ENCODE measurements at places on chromosomes 5 and 9.

DNA sequence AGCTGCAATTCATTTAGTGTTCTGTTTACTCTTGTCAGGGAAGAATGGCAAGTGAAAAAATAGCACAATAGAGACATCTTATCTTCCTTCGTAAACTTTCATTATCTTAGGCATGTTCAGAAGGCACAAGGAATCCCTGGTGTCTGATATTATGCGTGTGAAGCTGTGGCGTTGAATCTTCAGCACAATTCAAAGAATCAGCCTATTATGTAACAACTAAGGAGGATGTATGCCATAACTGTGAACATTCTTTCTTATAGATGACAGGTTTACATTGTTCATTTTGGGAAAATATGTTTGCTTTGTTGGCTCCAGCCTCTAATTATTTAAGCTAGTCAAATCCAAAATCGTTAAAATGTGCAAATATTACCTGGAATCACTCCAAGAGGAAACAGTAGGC is 446.1 kb downstream of the ANXA1 start:
- DNase-seq = no peak

GRCh38 chr5:133508331-133508730 is 104.0 kb downstream of the FSTL4 start:
- DNase-seq = no peak

- DNase-seq = no peak
These were observed 94.6 kb downstream of the ALDH1A1 start for GRCh38 chr9:72858089-72858912.

DNA sequence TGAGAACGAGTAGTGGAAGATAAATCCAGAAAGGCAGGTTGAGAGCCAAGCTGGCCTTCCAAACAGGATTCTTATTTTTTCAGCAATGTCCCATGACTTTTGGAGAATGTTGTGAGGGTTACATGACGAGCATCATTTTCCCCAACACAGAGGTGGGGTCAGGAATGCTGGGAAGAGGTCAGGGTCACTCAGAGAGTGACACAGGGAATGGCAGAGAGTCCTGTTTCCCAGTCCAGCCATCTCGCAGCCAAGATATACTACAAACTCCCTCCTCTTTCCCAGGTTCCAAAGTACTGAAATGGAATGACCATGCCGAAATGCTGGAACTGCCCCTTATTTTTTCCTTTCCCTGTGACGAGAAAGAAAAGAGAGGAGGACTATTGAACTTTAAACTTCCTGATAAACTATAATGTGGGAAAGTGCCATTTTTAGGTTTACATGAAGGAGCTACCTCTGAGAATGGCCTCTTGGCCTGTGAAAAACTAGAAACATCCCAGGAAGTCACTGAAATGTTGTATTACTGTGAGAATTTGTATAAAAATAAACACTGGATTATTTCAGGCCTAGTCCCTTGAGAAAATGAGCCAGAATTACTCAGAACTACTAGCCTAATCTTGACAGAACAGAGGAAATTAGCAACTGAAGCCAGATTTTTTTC is 420.4 kb downstream of the CETN3 start:
- no peak for DNase-seq

DNA sequence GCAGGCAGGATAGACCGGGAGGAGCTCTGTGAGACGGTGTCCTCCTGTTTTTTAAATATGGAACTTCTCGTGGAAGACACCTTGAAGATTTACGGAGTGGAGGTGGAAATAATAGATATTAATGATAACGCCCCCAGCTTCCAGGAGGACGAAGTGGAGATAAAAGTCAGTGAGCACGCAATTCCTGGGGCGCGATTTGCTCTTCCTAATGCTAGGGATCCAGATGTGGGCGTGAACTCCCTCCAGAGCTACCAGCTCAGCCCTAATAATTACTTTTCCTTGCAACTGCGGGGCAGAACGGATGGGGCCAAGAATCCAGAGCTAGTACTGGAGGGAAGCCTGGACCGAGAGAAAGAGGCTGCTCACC is 621 bp downstream of the PCDHGA11 start:
- no peak for DNase-seq

GRCh38 chr5:145396888-145397287 is 438.3 kb downstream of the PRELID2 start:
- DNase-seq = no peak

DNA sequence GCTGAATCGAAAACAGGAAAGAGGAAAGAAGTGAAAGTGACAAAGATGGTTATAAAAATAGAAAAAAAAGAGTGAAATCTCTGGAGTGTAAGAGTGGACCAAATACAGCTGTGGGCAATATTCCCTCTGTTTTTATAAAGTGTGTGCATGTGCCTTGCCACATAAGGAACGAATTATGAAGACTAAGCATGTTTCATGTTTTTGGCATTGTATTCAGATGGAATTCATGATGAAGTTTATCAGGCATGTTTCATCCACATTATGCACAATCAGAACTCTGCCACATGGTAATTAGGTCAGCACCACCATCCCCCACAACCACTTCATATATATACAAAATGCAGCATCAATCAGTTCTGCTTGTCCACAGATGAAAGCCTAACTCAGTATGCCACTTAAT is 348.0 kb downstream of the ZNF608 start:
- no peak for DNase-seq

GRCh38 chr5:10519729-10520128 is 44.1 kb upstream of the ANKRD33B start:
- no peak for DNase-seq

DNA sequence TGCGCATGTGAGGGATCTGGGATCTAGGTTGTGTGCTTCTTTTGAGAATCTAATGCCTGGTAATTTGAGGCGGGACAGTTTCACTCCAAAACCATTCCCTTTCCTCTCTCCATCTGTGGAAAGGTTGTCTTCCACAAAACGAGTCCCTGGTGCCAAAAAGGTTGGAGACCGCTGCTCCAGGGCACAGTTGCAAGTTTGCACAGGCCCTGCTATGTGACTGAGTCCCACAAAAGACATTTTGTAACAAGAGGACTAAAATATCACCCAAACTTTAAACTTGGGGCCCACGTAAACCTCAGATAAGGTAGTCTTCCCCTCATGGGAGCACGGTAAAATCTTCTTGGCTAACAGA is 5.8 kb upstream of the ZNF367 start:
- DNase-seq = no peak

GRCh38 chr5:78899922-78900362 is 85.2 kb downstream of the ARSB start:
- no peak for DNase-seq

DNA sequence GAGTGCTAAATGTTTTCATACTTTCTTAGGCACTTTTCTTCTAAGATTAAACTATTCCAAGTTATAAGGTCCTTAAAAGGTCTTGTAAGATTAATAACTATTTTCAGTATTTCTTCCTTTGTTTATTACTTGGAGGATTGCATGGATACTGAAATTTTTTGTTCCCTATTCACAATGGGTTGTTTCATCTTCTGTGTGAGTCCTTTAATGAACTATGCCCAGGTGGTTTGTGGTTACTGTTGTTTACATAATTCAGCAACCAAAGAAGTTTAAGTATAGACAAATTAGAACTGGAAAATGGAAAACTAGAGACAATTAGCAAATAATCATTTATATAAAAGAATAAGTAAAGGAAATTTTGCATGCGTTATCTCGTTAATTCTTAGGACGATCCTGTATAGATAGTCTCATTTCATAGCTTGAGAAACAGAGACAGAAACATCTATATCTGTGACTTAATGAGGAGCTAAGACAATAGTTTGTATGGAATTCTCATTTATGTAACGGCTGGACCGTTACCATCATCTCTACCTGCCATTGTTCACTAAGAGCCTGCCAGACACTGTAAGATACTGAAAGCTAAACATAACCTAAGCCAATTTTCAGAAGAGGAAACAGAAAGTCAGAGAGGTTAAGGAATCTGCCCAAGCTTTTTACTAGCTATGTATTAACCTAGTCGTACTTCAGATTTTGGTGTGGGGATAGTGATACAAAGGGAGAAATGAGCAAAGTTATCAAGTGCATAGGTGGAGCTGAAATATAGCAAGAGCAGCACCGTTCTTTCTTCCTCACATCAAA is 148.2 kb downstream of the PAM start:
- DNase-seq = no peak

GRCh38 chr9:107251756-107252322 is 31.2 kb upstream of the RAD23B start:
- DNase-seq = no peak

DNA sequence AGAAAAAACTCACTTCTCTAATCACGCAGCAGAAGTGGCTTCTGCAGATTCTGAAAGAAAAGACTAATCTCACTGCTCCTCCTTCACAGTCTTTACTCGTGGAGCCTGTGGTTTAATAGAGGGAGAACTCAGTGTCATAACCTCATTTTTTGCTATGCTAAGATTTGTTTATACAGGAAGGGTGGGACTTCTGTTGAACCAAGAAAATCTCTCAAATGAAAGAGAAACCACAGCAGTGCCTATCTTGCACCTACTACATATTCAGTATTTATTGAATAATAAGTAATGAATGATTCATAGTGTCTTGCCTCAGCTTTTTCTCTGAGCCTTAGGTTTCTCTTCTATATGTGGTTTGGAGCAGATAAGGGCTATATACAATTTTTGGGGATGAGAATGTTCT is 136.1 kb upstream of the DMAC1 start:
- DNase-seq = no peak

- DNase-seq = no peak
These were observed 322.3 kb downstream of the ASTN2 start for GRCh38 chr9:117092582-117092981.

DNA sequence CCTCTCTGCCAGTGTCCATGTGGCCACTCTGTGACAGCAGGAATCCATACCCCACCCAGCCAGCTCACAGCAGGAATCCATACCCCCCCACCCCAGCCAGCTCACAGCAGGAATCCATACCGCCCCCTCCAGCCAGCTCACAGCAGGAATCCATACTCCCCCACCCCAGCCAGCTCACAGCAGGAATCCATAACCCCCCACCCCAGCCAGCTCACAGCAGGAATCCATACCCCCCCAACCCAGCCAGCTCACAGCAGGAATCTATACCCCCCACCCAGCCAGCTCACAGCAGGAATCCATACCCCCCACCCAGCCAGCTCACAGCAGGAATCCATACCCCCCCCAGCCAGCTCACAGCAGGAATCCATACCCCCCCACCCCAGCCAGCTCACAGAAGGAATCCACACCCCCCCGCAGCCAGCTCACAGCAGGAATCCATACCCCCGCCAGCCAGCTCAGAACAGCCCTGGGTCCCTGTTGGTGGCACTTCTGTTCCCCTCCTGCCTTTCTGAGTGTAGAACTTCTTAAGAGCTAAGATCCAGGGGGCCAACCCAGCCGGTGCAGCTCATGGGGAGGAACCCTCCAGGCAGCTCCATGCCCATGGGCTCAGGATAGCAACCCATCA is 8.4 kb upstream of the RXRA start:
- DNase-seq = no peak

DNA sequence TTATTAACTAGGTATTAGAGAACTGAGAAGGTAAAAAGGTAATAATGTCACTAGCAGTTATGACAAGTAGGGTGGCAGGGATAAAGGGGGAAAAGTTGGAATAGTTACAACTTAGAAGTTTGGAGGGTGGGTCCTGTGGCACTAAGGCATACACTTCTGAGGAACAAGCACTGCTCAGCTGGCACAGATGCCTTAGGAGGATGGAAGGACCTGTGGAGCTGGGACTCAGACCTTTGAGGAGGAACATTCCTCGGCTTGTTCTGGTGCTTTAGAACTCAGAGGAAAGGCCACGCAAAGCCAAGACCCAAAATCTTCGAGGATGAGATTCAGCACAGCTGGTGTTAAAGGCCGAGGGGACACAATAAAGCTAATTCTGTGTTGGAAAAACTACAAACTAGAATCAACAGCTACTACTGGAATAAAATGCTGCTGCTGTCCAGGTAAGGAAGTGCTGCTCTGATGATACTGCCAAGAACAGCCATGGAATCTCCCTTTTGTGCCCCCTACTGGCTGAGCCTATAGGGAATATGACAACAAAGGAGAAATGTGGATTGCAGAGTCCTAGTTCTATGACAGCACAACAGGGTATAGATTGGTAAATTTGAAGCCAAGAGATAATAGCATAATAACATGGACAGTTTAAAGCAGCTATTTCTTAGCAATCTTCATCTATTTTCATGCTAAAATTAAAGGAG is 126.7 kb downstream of the SLC25A46 start:
- DNase-seq = no peak

- no peak for DNase-seq
These were observed 197.0 kb upstream of the SEMA6A start for GRCh38 chr5:116771466-116772151.

- DNase-seq = no peak
These were observed 4.6 kb upstream of the MYOZ3 start for GRCh38 chr5:150656191-150657132.

DNA sequence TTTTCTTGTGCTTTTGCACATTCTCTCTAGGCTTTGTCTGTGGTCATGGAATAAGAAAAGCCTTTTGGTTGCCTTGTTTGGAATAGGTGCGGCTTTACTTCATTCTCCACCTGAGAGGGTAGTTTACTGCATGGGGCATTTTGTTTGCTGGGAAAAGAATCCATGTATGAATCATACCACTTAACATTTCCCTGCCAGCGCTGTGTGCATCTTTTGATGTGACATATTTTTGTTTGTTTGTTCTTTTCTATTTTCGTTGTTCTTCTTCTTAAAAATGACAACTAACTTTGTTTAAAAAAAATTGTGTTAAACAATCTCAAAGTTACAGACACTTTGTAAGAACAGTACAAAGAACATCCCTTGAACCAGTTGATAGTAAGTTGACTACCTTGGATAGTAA is 113.2 kb downstream of the GCNT1 start:
- DNase-seq = no peak

DNA sequence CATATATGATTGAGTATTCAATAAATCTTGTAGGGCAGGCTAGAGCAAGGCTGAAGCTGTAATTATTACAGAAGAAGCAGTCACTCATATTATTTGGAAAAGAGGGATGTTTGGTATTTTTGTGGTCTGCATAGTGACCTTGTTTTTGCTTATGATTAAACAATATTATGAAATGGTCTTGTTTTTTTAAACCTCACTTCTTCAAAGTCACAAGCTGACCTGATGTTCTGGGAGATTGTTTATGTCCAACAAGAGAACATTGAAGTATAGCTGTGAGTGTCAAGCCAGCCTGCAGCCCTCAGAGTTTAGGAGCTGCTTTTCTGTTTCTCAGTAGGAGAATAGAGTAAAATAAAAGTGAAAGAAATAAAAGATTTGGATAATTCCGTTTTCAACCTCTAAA is 342.2 kb downstream of the LRRC70 start:
- DNase-seq = no peak

- DNase-seq = no peak
These were observed 6.9 kb upstream of the MEIKIN start for GRCh38 chr5:131952301-131952857.

- DNase-seq = no peak
These were observed 36.1 kb upstream of the RUSC2 start for GRCh38 chr9:35453786-35454185.

DNA sequence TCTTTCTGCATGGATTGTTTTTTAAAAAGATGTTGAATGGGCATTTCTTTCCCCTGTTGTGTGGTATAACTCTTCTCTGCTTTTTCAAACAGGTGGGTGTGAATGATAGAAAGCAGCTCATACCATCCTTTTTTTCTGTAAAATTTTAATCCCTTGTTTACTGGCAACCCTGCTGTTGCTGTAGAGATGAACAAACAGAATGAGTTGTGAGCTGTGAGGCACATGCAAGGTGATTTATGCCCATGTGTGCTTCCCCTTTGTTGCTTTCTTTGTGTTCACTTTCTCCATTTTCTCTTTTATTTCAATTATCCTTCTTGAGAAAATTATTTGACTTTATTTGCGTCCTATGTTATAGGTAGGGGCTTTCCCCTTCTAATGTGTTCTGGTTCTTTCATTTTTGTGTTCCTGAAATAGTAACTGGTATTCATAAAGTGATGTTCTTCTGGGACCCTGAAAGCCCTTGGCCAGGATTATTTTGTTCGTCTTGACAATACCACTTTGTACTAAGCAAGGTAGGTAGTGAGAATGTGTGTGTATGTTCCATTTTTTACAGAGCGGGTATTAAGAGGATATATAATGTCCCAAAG is 79.9 kb downstream of the AOPEP start:
- no peak for DNase-seq
